ENCODE measurements at places on chromosomes 7 and 10.

- no peak for DNase-seq
These were observed 164.2 kb downstream of the RAPGEF5 start for GRCh38 chr7:22192801-22193200.

GRCh38 chr10:71188201-71188600 is 24.2 kb upstream of the UNC5B start:
- DNase-seq, result no peak

DNA sequence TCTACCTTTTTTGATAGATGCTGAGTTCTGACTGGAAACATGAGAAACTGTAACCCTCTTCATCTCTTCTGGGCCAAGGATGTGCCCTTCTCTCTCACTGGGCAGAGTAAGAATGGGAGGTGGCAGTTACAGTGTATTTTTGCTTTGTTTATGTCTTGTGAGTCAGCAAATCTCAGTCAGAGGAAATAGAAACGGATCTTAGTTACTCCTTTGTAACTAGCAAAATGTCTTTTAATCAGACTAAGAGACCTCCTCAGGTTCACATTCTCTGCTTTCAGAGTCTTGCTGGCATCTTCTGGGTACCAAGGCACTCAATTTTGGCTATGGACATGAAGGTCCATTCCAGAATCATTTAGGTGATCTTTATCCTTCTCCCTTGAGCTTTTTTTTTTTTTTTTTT is 70.9 kb downstream of the HHEX start:
- DNase-seq, result peak; percentile 64

- no peak for DNase-seq
These were observed 39.0 kb downstream of the SMNDC1 start for GRCh38 chr10:110265573-110266193.

DNA sequence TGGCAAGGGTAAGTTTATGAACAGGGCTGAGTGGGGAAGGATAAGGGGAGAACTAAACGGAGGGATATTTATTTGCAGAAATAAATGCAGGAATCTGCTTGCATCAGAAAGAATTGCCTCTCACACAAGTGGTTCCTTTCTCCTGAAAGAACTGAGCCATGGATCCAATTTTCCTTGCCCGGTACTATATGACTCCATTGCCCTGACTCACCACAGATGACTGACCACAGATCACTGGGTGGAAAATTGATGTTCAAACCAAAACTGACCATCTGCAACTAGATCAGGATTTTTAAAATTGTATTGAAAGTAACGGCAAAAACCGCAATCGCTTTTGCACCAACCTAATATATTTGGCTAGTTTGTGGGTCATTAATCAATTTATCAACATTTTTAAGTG is 6.2 kb upstream of the MACC1 start:
- no peak for DNase-seq

DNA sequence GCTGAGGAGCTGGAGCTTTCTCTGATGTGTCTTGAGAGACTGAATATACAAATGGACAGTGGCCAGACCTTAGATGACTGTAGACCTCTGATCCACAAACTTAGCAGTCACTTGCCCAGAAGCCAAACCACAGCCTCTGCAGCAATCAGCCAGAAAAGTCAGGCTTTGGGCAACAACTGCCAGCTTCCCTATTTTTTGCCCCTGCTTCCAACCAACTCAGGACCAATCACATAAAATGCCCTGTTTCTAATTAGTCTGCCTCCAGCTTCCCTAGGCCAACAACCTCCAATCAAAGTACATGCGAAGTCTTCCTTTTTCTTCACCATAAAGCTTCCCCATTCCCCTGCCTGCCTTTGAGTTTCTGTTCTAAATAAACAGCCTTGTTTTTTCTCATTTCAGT is 37.8 kb upstream of the CACUL1 start:
- DNase-seq, result no peak

DNA sequence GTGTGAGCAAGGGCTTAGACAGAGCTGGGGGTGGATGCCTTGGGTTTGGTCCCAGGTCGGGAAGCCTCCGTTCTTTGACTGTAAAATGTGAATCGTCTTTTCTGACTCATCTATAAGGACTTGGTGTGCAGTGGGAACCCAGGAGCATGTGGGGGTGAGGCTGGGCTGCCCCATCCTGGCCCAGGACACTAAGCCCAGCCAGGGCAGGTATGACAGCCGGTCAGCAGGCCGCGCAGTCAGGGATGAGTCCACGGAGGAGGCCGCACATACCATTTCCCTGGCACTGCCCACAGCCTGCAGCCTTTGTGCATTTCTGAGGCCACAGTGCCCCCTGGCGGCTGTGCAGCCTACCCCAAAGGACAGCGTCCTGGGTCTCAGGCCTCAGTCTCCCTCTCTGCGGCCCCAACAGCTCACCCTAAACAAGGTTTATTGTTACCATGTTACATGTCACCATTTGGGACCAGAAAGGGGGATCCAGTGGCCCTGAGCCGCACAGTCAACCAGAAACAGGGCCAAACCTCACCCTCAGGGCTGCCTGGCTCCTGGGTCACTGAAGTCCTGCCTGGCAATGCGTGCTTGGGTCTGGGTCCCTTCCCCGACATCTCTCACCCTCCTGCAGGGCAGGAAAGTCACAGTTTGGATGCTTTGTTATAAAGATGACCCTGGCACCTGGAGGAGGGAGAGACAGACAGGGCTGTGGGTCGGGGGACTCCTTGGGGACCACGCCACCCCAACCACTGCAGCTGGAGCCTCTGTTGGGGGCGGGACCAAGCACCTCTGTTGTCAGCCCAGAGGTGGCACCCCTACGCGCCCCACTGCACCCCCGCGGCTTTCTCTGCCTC is 14.4 kb upstream of the SH2B2 start:
- peak; percentile 70 for DNase-seq

GRCh38 chr10:6162589-6163356 is 40.0 kb upstream of the PFKFB3 start:
- DNase-seq, result no peak

GRCh38 chr7:110839866-110840265 is 251.1 kb upstream of the LRRN3 start:
- no peak for DNase-seq

GRCh38 chr10:87696922-87697745 is 37.5 kb downstream of the PAPSS2 start:
- DNase-seq, result no peak

GRCh38 chr7:158109364-158110033 is 478.1 kb downstream of the PTPRN2 start:
- no peak for DNase-seq

- no peak for DNase-seq
These were observed 21.2 kb downstream of the ALDH18A1 start for GRCh38 chr10:95635319-95635733.

GRCh38 chr10:25130906-25131305 is 43.9 kb upstream of the GPR158 start:
- DNase-seq, result no peak

GRCh38 chr7:135929722-135930141 is 47.4 kb downstream of the MTPN start:
- DNase-seq, result no peak

- no peak for DNase-seq
These were observed 678 bp upstream of the EIF4H start for GRCh38 chr7:74173491-74173865.

DNA sequence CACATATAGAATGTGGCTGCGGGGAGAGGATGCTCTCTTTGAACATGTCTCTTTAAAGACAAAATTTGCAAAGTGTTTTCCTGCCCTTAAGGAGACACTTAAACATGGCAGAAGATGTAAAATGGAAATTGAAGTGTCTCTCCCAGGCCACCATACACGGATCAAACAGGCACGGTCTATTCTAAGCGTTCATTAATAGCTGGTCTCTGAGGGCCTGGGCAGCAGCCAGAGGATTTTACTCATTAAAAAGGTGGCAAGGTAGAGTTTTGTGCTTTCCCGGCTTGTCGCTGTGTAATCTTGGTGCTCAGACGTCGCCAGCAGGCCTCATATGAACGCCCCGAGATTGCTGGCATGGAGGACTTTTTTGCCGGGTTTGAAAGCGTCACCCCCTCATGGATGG is 205.5 kb downstream of the EMX2 start:
- DNase-seq, result no peak
